ENCODE measurements at places on chromosomes 4 and X.

GRCh38 chrX:18119856-18120255 is 100.8 kb downstream of the BEND2 start:
- DNase-seq = no peak
- H3K27ac ChIP-seq = no peak overlapping the region
- H3K4me1 ChIP-seq = no peaks in the 10 kb centered on the region
- H3K36me3 ChIP-seq = no peaks in the 10 kb centered on the region
- no peak overlapping the region for H3K4me3 ChIP-seq

DNA sequence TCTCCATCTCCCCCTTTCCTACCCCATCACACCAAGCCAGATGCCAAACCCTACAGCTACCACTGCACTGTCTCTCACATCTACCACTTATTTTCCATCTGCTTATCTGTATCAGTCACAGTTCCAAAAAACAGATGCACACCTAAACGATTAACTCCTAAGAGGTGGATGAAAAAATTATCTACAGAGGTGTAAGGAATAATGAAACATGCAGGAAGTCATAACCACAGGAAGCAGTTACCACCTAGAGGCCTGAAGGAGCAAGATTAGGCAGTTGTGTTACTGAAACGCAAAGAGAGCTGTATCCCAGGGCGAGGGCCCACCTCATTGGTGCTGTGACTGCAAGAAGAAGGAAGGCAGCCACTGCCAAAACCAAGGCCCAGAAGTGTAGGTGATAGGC is 87.8 kb upstream of the FAM241A start:
- no peaks in the 10 kb centered on the region for H3K27me3 ChIP-seq
- H3K36me3 ChIP-seq = no peaks in the 10 kb centered on the region
- no peaks in the 10 kb centered on the region for H3K4me1 ChIP-seq
- DNase-seq = no peak
- H3K27ac ChIP-seq = no peak overlapping the region

GRCh38 chrX:53347948-53348347 is 66.6 kb upstream of the IQSEC2 start:
- peaks cover 12% of the 10 kb centered on the region for H3K27me3 ChIP-seq
- no peak overlapping the region for H3K27ac ChIP-seq
- H3K4me1 ChIP-seq = no peaks in the 10 kb centered on the region
- H3K4me3 ChIP-seq = no peak overlapping the region
- no peak for DNase-seq

- no peaks in the 10 kb centered on the region for H3K4me1 ChIP-seq
- peaks cover 10% of the 10 kb centered on the region for H3K36me3 ChIP-seq
- no peak overlapping the region for H3K27ac ChIP-seq
- H3K4me3 ChIP-seq = no peak overlapping the region
- H3K27me3 ChIP-seq = no peaks in the 10 kb centered on the region
Observed at GRCh38 chrX:9682456-9682855, 83.2 kb downstream of the GPR143 start.

- peaks cover 8% of the 10 kb centered on the region for H3K4me1 ChIP-seq
- no peak overlapping the region for H3K4me3 ChIP-seq
- no peaks in the 10 kb centered on the region for H3K27me3 ChIP-seq
- H3K36me3 ChIP-seq = no peaks in the 10 kb centered on the region
- DNase-seq = no peak
Observed at GRCh38 chr4:176300565-176300964, 19.2 kb upstream of the SPCS3 start.

- H3K27ac ChIP-seq = no peak overlapping the region
- H3K4me1 ChIP-seq = no peaks in the 10 kb centered on the region
- no peak for DNase-seq
- H3K36me3 ChIP-seq = no peaks in the 10 kb centered on the region
- H3K27me3 ChIP-seq = no peaks in the 10 kb centered on the region
Observed at GRCh38 chr4:38894322-38894982, 26.8 kb downstream of the FAM114A1 start.

- no peak for DNase-seq
- H3K27me3 ChIP-seq = no peaks in the 10 kb centered on the region
- H3K4me1 ChIP-seq = no peaks in the 10 kb centered on the region
- H3K36me3 ChIP-seq = no peaks in the 10 kb centered on the region
Observed at GRCh38 chr4:75432683-75433082, 81.5 kb downstream of the RCHY1 start.

GRCh38 chr4:122119739-122120138 is 32.4 kb upstream of the BLTP1 start:
- no peak for DNase-seq
- H3K36me3 ChIP-seq = no peaks in the 10 kb centered on the region
- H3K27ac ChIP-seq = no peak overlapping the region
- no peak overlapping the region for H3K4me3 ChIP-seq

- no peak overlapping the region for H3K4me3 ChIP-seq
- no peak for DNase-seq
- no peak overlapping the region for H3K27ac ChIP-seq
- no peaks in the 10 kb centered on the region for H3K4me1 ChIP-seq
- no peaks in the 10 kb centered on the region for H3K27me3 ChIP-seq
Observed at GRCh38 chrX:116961872-116962582, 499.3 kb upstream of the CT83 start.

DNA sequence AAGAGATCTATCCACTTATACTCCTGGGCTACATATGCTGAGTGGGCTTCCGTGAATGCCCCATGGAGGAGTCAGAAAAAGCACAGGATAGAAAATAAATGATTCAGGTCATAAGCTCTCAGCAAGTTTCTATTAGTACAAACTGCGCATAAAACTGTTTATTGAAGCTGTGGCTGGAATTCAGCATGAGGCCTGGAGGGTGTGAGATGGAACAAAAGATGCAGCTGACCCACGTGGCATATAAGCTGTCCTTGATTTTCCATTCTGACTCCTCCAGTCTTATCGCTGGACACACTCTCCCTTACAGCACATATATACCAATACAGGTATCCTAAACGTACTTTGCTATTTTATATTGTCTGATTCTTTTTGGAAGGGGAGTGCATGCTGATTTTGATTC is 17.9 kb downstream of the GRXCR1 start:
- DNase-seq = no peak
- no peak overlapping the region for H3K27ac ChIP-seq
- no peaks in the 10 kb centered on the region for H3K36me3 ChIP-seq
- no peak overlapping the region for H3K4me3 ChIP-seq

DNA sequence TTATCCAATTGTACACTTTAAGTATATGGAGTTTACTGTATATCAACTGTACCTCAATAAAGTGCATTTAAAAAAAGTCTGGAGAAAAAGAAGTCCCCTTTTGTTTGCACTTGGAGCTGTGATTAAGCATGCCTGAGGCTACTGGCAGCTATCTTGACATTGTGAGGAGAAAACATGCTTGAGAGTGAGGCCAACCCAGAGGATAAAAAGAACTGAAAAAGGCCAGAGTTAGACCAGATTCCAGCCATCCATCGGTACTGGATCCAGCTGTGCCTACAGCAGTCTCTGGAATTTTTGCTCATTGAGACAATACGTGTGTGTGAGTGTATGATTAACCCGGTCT is 57.4 kb downstream of the LGI2 start:
- DNase-seq = no peak
- no peaks in the 10 kb centered on the region for H3K27me3 ChIP-seq
- no peaks in the 10 kb centered on the region for H3K36me3 ChIP-seq
- no peak overlapping the region for H3K4me3 ChIP-seq

DNA sequence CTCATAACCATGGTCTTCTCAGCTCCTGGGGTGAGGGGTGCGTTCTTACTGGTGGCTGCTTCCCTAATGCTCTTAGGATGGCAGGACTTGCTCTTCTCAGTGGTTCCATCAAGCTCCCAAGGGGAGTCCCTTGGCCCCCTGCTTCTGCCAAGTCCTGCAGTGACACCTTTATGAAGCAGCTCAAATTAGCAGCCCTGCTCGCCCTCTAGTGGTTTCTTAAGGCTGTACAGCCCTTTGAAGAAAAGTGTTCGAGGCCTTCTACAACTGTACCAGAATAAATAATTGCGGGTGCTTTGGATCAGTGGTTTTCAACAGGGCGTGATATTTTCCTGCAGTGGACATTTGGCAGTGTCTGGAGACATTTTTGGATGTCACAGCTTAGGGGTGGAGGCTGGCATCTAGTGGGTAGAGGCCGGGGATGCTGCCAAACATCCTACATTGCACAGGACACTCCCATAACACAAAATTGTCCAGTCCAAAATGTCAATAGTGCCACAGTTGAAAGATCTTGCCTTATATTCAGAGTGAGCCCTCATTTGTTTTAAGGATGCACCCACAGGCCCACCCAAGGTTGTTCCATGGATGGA is 204.7 kb upstream of the S100G start:
- no peak overlapping the region for H3K4me3 ChIP-seq
- H3K27me3 ChIP-seq = no peaks in the 10 kb centered on the region
- H3K27ac ChIP-seq = no peak overlapping the region

DNA sequence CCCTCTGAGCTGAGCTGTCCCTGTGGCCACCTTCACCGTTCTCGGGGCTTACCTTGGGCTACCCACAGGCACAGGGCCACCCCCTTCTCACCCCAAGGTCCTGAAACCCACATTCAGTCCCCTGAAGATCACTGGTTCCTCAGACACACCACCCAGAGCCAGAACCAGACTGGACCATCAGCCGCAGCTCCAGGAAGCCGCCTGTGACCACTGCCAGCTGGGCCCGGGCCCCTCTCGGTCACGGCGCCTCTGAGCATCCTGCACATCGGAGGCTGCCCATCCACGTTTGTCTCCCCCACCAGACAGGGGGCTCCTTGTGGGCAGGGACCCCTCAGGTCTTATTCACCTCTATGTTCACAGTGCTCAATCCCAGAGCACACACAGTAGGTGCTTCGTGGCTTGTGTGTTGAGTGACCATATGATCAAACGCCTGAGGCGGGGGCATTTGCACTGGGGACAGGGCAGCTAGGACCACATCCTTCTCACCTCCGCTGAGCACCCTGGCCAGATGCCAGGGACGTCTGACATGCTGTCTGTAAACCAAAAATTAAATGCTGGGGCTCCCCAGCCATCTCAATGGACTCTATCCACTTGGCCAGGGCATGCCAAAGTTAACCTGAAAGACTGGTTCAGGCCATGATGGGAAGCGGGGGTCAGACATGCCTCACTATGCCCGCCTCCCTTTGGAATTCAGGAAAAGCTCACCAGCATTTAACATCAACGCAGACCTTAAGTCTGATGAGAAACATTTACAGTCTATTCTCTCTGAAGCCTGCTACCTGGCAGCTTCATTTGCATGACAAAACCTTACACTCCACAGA is 109.4 kb upstream of the AFAP1 start:
- H3K27ac ChIP-seq = peak overlapping the region; percentile 79
- no peaks in the 10 kb centered on the region for H3K27me3 ChIP-seq
- H3K4me3 ChIP-seq = no peak overlapping the region
- peaks cover 25% of the 10 kb centered on the region for H3K4me1 ChIP-seq
- DNase-seq = no peak
- H3K36me3 ChIP-seq = peaks cover 73% of the 10 kb centered on the region

DNA sequence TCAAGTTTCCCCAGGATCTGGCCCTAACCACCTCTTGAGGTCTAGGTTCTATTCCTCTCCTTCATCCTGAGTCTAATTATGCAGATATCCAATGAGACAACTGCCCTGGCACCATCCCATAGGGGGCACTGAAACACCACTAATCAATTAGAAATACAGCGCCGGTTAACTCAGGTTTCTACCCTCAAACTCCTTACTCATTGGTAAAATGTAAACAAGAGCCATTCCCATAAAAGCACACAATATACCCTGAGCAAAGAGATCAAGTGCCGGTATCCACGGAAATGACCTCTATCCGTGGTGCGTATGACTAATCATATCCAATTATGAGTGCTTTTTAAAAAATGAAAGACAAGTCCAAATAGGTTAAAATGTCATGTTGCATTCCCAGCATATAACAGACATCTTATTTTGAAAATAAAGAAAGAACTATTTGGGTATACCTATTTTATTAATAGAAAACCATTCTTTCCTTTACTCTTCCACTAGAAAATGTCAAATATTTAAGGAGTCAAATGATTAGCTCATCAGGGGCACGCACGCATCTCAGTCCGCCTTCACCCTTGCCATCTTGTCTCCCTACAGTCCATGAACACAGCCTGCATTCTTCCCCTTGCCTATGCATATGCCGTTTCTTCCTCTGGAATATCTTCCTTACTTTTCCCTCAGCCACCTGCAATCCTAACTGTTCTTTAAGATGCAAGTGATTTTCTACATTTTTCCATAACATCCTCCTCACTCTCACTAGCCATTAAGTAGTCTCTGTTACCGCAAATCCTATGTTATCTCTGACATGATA is 141.1 kb downstream of the MAML3 start:
- no peaks in the 10 kb centered on the region for H3K4me1 ChIP-seq
- H3K4me3 ChIP-seq = peak overlapping the region; percentile 12
- no peaks in the 10 kb centered on the region for H3K36me3 ChIP-seq
- no peaks in the 10 kb centered on the region for H3K27me3 ChIP-seq

DNA sequence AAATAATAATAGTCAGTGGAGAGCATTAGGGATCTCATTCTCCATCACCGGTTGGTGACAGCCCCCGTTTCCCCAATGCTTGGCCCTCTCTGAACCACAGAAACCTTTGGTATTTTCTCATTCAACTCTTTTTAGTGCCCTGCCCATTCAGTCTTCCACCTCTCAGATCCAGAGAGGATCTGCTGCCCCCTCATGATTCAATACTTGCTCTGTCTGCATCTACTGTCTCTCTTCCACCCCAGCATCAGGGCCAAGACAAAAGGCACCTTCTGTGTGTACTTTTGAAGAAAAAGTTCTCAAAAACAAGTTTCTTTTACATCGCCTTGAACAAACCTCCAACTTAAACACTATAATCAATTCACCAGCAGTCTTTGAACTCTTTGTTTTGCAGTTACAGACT is 19.3 kb downstream of the CLTRN start:
- H3K4me3 ChIP-seq = no peak overlapping the region
- DNase-seq = no peak
- H3K27me3 ChIP-seq = no peaks in the 10 kb centered on the region
- no peaks in the 10 kb centered on the region for H3K36me3 ChIP-seq
- no peaks in the 10 kb centered on the region for H3K4me1 ChIP-seq

DNA sequence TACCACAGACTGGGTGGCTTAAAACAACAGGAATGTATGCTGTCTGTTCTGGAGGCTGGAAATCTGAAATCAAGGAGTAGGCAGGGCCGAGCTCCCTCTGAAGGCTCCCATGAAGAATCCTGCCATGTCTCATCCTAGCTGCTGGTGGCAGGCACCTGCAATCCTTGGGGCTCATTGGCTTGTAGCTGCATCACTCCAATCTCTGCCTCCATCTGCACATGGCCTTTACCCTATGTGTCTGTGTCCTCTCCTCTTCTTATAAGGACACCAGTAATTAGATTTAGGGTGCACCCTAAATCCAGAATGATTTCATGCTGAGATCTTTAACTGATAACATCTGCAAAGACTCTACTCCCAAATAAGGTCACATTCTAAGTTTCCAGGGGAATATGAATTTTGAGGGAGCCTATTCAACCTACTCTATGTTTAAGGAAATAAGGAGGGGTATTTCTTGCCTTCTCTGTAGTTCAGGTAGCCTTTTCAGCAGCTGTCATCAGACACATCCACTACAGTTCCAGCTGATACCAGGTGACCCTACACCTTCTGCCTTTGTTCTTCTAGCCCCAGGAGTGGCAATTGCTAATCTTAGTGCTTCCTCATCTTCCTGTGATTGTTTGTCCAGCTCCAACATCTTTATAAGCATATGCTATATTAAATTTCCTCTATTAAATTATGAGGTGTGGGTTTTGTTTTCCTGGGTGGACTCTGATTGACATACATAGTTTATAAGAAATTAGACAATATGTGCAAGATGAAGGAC is 295.1 kb upstream of the TAPT1 start:
- no peaks in the 10 kb centered on the region for H3K27me3 ChIP-seq
- DNase-seq = no peak
- H3K36me3 ChIP-seq = no peaks in the 10 kb centered on the region
- no peak overlapping the region for H3K4me3 ChIP-seq
- no peak overlapping the region for H3K27ac ChIP-seq

- no peak for DNase-seq
- H3K27ac ChIP-seq = no peak overlapping the region
- H3K4me3 ChIP-seq = no peak overlapping the region
- H3K36me3 ChIP-seq = no peaks in the 10 kb centered on the region
Observed at GRCh38 chr4:163693776-163694175, 199.3 kb downstream of the TMA16 start.
